ENCODE measurements at places on chromosomes 11 and 22.

GRCh38 chr11:65362320-65362931 lies 7.9 kb downstream of the TIGD3 start:
- no peak for DNase-seq

DNA sequence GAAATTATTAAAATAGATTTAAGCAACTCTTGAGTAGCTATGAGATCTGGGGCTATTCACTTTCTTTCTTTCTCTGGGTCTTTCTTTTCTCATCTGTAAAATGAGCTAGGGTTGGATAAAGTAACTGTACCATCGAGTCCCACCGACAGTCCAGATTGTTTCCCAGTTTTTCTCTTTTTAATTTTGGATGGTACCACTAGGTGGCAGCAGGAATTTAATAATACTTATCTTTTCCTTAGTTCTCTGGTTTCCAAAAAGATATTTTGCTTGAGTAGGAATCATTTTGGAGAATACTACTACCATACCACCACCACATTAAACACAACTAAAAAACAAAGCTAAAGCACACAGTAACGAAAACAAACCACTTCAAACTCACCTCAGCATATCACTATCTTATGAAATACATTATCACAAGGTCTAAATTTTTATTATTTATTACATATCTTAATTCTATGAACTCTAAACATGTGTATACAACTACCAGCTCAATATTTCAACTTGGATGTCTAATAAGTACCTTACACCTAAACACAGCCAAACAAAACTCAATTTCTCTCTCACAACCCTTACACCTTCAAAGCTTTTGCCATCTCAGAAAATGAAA lies 584.0 kb downstream of the KCNA4 start:
- no peak for DNase-seq

DNA sequence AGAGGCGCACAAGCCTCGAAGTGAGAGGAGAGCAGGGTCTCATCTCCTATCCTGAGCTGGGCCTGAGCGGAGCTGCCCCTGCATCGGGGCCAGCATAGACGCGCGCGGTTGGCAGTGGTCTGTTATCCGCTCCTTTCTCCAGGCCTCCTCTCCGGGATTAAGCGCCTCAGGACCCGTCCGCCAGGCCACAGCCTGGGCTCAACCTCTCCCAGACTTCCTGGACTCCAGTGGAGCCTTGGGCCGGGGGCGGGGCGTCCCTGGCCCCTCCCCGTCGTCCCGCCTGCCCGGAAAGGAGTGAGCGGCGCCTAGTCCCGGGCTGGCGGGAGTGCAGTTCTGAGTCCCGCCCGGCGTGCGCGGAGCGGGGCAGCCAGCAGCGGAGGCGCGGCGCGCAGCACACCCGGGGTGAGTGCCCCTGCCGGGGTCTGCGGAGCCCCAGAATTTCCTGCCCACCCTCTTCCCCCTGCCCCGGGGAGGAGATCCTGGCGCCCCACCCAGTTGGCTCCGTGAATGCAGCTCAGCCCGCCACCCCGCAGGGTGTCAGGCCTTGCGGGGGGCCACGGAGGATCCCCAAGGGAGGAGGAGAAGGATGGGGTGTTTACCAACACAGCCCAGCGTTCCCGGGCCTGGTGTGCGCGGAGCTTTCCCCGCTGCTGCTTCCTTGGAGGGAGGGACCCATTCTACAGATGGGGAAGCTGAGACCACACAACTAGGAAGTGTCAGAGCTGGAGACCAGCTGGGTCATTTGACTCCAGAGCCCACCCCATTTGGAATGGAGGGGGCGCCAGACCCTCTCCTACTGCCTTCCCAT lies at the start of gene TCIRG1:
Gene TCIRG1 (plus strand): TSS at position 308 of the 808 bp plus-strand sequence. CDS start 2,247 bp downstream, outside the sequence.
- DNase-seq, result peak; percentile 73

- DNase-seq, result no peak
Observed at GRCh38 chr11:65129649-65130441, 4.5 kb downstream of the SYVN1 start.

- DNase-seq, result no peak
Observed at GRCh38 chr11:95985174-95985808, 61.4 kb upstream of the MTMR2 start.

- no peak for DNase-seq
Observed at GRCh38 chr11:110242746-110243145, 53.7 kb downstream of the RDX start.

DNA sequence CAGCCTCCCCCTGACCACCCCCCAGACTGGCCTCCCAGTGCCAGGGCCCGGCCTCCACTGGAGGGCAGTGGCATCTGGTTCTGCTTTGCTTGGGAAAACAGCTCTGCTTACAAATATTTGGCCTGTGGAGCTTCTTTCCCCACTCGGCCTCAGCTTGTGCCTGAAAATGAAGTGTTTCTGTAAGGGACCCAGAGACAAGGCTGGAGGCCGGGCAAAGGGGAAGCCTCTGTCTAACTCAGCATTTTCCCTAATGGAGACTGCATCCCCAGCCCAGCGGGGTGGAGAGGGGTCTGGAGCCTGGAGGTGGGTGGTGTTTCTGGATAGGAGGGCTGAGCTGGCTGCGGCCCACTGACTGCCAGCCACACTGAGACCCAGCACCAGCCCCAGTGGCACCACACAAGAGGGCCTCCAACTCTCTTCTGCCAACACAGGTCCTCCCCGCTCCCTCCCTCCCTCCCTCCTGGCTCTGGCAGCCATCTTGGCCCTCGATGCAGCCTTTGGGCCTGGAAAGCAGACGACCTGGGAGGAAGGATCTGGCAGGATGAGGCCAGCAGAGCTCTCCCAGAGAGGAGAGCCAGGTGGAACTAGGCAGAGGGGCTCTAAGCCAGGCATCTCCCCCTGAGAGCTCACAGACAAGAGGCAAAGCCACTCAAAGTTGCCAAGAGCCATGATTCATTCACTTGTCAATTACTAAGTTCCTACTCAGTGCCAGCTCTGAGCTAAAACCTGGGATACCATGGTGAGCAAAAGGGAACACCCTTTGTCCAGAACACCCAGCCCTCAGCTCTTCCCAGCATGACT lies 77.1 kb upstream of the CD82 start:
- DNase-seq, result no peak
